ENCODE measurements at places on chromosomes 4 and X.

- DNase-seq: no peak
Measured at GRCh38 chrX:152642931-152643564, 5.4 kb downstream of the GABRQ start.

DNA sequence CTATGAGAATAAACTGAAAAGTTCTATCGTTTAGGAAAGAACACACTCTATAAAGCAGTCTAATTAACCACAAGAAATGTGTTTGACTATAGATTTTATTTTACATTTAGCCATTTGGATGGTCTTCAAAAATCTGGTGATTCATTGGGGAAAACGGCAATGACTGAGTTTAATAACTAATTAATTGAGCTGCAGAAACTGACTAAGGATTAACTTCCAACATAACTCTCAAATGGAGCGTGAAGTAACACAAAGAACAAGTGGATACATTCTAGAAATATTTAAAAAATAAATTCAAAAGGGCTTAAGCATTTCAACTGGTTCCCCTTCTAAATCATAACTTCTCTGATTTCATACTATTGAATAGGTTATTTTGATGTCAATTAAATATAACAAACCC is 1582.4 kb downstream of the PCDH18 start:
- no peak for DNase-seq

- DNase-seq: no peak
Measured at GRCh38 chr4:55547466-55547770, 709 bp upstream of the CLOCK start.

DNA sequence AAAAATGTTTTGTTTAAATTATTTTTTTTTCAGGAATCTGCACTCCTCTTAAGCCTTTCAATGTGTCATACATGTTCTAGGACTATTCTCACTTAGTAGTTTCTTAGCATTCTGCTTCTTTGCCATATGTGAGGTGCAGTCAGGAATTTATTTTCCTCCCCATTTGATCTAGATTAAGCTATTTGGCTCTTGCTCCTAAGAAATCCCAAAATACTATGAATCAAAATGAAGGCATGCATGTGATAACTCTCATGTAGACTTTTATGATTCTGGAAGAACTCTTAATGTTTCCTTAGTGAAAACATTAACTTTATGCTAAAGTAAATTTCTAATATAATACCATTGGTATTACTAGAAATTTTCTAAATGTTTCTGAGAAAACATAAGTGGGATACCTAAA is 664.5 kb downstream of the RAPGEF2 start:
- DNase-seq: no peak

DNA sequence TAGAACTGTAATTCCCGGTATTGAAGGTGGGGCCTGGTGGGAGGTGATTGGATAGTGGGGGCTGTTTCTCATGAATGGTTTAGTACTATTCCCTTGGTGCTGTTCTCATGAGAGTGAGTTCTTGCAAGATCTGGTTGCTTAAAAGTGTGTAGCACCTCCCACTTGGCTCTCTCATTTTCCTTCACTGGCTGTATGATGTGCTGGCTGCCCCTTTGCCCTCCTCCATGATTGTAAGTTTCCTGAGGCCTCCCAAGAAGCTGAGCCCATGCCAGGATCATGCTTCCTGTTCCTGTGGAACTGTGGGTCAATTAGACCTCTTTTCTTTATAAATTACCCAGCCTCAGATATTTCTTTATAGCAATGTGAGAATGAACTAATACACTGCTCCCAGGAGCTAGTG is 8.7 kb downstream of the ANXA10 start:
- DNase-seq: no peak

GRCh38 chr4:55396308-55397125 is 760 bp downstream of the TMEM165 start:
- no peak for DNase-seq

DNA sequence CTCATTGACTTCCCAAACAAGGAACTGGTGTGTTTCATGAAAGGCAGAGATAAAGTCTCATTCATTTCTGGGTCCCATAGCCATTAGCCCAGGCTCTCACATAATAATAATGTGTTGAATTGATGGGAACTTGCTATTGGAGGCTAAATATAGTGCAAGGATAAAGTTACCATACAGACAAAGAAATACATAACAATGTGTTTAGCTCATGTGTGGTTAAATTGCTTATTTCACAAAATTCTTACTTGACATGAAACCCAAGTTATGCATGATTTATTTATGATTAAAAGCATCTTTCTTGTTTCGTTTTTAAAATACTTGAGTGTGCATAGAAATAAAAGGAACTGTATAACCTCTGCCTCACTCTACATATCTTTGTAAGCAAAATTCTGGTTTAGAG is 37.3 kb upstream of the LPAR4 start:
- DNase-seq: no peak

DNA sequence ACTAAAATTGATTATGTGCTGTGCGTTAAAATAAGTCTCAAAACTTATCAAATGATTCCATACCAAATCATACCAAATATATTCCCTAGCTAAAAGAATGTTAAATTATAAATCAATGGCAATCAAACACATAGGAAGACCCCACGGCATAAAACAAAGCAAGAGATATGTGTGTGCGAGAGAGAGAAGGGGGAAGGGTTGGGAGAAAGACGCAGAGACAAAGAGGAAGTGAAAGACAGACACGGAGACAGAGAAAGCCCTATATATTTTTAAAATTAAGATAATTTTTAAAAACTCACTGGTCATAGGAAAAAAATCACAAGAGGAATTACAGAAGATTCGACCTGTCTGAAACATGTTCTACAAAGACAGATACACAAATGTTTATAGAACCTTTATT is 371.4 kb downstream of the NLGN4X start:
- DNase-seq: no peak

- no peak for DNase-seq
Measured at GRCh38 chr4:118823471-118823870, 12.5 kb downstream of the SEC24D start.

DNA sequence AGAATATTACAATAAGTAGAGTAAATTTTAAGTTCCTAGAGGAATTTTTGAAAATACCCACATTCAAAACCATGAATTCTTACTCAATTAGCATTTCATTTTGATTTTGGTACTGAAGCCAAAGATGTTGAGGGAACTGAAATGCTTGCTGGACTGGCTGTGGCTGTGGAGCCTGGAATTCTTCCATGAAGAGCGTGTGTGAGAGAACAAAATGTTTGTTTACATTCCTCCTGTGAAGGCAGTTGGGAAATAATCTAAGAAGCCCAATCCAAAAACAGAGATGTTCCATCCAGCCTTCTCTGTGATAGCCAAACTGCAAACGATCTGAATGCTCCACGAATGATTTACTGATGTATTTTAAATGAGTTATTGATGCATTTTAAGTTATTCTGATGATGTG is 3.8 kb upstream of the ADH1B start:
- no peak for DNase-seq

- DNase-seq: no peak
Measured at GRCh38 chrX:46185923-46186810, 359.1 kb downstream of the ZNF674 start.

DNA sequence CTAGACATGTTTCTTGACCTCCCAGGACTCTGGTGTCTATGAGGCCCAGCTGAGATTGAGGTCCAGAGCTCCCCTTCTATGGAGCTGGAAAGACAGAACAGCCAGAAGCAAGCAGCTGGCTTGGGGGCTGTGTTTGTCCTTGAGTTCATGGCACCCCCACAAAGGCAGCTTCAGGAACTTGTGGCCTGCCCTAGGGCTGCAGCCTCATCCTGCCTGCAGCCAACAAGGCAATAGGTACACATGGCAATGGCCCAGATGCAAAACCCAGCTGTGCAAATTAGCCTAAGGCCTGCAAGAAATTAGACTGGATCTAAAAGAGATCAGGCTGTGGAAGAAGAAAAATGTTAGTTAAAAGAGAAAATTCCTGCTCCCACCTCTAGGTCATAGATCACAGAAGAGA is 131.7 kb upstream of the NALF2 start:
- DNase-seq: no peak

GRCh38 chr4:121707344-121707743 is 10.6 kb upstream of the ANXA5 start:
- no peak for DNase-seq

DNA sequence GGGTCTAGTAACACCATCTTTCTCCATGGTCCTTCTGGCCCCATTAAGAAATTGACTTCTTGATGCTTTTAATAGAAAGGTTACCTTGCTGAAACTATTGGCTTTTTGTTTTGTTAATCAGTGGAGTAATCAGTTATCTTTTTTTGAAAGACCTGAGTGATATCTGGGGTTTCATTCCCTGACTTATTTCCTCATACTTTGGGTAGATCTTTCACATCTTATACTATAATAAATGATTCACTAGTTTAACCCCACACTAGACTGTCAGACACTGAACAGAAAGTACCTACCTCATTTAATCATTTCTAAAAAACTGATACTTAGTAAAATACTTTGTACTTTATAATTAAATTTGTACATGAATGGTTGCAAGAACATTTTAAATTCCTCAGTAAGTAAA is 1021.1 kb downstream of the STIM2 start:
- no peak for DNase-seq

- DNase-seq: no peak
Measured at GRCh38 chr4:81631958-81632441, 160.3 kb upstream of the RASGEF1B start.

DNA sequence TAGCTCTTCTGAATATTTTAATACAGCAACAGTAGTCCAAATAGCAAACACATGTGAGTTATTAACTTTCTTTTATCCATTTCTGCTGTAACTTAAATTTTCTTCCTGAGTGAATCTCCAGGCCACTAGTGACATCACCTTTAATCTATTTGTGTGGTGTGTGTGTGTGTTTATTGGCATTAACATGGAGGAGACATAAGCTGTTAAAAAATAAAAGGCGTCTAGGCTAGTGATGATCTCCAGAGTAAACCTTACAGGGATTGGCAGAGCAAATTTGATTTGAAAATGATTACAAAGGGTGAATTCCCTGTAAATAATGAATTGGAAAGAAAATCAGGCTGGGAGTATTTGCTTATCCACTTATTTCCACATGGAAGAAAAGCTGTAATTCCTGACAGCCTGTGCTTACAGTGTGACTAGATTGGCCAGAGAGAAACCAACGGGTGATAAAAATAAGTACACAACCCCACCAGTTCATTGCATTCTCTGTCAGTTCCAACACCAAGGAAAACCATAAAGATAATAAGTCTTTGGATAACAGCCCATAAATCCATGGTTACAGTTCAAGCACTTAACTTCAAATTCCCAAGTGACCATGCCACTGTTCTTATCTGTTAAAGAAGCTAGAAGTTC is 186.1 kb downstream of the ENOX2 start:
- DNase-seq: no peak

DNA sequence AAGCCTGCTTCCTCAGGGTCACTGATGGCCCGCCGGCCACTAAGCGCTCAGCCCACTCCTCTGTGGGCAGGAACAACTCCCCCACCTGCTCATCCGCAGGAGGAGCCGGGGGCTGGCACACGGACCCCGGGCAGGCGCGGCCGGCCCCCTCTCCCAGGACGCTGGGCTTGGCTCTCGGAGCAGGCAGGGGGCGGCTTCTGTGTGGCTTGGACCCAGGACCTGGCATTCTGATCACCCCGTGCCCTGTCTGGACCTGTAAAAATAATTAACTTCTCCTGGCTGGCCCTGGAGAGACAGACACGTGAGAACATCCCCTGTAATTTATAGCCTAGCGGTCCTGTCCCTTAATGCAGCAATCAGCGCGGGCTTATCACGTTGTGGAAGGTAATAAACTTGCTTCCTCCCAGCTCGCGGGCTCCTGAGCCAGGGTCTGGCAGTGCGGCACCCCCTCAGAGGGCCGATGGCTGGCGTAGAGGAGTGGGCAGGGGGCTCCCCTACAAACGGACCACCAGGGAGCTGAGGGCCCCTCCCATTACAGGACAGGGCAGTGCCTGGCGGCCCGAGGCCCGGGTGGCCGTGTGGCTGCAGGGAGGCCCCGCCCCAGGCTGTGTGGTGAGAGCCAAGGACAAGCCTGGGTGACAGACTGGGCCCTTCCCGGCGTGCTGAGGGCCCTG is 84.5 kb upstream of the NKX1-1 start:
- no peak for DNase-seq
